ENCODE measurements at places on chromosomes 5 and 9.

DNA sequence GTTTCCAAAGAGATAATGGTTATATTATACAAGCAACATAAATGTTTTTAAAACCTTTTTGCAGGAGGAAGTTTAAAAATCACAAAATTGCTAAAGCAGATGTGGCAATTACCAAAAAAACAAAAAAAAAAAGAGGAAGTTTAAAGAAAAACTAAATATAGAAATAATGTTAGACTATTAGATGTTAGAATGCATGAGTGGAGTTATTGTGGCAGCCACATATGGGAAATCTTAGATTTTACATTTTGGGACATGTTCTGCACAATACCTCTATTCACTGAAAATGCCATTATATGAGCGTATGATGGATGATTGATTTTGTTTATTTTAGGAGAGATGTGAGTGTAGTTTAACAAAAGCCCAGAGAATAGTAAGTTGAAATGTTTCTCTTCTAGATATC is 31.2 kb upstream of the DTWD2 start:
- DNase-seq = no peak

DNA sequence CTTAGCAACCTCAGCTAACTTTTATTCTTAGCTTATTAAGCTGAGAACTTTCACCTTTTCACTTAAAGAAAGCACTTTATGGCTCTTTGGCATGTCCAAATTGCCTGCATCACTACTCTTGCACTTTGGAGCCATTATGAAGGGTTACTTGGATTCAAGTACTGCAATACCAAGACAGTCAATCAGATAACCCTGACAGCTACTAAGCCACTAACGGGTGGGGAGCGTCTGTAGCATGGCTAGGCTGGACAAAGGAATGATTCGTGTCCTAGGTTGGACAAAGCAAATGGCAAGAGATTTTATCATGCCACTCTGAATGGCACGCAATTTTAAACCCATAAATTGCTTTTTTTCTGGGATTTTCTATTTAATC is 39.6 kb downstream of the TRPM6 start:
- no peak for DNase-seq

GRCh38 chr5:79691007-79691406 is 1.4 kb downstream of the CMYA5 start:
- no peak for DNase-seq

DNA sequence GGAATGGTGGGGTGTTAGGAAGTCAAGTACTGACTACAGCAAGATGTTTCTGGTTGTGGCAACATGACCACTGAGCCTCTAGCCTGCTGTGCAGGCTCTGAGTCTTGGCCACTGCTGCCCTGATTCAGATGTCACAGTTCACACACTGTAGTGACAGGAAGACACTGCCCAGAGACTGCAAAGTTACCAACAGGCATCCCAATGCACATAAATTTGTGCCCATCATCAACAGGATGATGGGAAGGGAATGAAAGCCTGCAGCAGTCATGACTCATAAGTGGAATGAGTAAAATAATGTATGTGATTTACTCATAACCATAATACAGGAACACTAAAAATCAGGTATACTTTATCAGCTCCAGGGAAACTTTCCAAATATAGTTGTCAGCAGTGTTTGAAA is 251.6 kb upstream of the HAPLN1 start:
- DNase-seq = no peak

- no peak for DNase-seq
Measured at GRCh38 chr5:177116631-177117373, 16.8 kb upstream of the NSD1 start.

- no peak for DNase-seq
Measured at GRCh38 chr9:69470186-69470977, 145.4 kb downstream of the ENTREP1 start.

DNA sequence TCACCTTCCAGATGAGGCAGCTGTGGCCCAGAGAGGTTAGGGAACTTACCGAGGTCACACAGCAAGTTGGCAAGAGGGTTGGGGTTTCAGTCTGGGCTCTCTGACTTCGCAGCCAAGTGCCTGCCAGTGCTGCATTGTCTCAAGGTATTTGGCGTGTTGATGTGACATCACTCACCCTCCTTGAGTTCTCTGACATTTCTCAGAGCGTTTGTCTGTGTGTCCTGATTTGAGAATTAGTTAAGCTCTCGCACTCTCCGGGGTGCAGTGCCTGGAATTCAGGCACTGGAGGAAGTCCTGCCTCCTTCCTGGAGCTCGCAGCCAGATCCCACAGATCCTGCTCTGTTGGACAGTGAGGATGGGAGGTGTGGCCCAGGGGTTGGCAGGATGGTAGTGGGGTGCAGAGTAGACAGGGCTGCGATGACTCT is 25.7 kb downstream of the WWC1 start:
- DNase-seq = no peak

GRCh38 chr5:124683917-124684555 is 62.4 kb downstream of the ZNF608 start:
- DNase-seq = no peak

GRCh38 chr5:34684281-34684979 is 28.3 kb downstream of the RAI14 start:
- peak; percentile 52 for DNase-seq

- DNase-seq = no peak
Measured at GRCh38 chr5:54528633-54529209, 11.2 kb downstream of the SNX18 start.

GRCh38 chr5:180130876-180131740 is 59.5 kb upstream of the RNF130 start:
- no peak for DNase-seq

DNA sequence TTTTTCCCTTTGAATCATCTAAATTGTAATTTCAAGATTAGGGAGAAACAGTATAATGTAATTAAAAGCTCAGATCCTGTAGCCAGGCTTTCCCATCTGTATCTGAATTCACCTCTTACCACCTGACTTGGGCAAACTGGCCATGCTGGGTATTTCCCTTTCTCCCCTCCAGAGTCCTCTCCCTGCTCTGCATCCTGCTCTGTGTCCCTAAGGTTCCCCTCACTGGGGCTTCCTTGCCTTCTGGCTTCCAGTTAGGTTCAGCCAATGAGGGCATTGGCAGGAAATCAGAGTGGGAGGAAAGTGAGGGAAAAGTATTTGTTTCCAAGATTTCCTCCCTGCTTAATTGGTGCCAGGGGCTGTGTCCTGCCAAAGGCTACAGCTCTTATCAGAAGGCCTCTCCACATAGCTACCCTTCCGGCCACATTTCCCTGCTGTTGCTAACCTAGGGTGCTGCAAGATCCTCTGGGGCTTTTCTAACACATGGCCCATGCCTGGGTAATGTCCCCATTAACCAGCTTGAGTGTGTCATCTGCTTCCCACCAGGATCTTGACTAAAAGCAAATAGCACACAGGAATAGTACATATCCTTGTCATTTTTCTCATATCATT is 51.0 kb upstream of the MPDZ start:
- no peak for DNase-seq

DNA sequence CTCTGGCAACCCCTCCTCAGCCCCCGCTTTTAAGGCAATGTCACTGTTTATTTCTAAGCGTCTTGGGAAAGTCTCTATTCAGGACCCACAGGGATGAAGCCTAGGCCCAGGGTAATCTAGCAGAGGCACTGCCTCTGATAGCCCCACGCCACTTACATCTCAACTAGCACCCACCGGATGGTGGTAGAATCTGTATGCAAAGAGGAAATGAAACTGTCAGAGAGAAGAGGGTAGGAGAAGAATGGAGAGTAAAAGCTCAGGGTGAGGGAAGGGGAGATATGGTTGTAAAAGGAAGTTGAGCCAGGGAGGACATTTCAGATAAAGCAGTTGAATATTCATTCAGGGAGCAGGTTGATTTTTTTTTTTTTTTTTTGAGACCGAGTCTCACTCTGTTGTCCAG is 3.0 kb downstream of the FRRS1L start:
- DNase-seq = no peak

- no peak for DNase-seq
Measured at GRCh38 chr9:6816581-6816980, 58.8 kb downstream of the KDM4C start.

DNA sequence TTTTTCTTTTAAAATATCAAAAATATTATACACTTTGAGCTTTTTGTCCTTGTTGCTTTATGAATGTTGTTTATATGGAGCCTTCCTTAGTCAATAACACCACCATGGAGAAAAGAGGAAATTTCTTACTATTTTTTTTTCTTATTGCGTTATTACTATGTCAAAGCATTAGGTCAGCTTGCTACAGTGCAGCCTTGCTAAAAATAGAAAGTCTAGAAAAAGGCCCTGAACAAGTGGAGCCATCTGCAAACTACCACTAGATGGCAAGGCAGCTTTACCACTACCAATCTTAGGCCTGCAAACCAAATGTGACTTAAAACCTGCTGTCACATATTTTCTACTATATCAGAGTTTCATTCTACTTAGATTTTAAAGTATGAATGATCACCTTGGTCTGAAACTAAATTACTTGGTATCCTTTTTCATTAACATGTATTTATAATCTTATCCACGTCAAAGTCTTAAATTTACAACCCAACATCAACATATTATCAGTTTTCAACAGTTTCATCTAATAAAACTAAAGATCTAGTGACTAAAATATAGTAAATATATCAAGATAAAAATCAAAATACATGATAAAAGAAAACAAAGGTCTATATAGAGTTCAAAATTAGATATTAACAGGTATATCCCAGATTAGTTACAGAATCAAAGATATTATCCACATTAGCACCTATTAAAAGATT is 113.1 kb upstream of the ACOT12 start:
- peak; percentile 30 for DNase-seq

DNA sequence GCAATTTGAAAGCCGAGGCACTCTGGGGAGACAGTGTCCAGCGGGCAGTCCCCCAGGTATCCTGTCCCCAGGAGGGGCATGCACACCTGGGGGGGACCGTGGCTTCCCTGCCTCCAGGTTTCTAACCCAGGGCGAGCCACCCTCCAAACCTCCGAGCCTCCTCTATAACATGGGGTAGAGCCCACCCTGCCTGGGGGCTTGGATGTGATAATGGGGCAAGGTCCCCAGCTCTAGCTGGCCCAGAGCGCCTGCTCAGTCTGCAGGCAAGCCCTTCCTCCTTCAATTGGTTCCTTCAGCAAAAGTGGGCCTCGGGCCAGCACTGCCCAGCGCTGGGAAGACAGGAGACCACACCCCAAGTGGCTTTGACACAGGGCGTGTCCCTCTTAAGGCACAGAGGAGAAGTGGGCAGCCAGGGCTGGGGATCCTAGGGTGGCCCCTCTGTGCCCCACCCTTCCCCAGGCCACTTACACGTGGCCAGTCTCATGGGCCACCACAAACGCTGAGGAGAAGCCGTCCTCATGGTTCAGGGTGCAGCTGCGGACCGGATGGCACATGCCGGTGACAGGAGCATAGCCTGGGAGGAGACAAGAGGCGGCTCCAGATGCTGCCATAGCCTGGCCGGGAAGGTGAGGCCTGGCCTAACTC is 94.3 kb downstream of the ZNF354C start:
- no peak for DNase-seq

DNA sequence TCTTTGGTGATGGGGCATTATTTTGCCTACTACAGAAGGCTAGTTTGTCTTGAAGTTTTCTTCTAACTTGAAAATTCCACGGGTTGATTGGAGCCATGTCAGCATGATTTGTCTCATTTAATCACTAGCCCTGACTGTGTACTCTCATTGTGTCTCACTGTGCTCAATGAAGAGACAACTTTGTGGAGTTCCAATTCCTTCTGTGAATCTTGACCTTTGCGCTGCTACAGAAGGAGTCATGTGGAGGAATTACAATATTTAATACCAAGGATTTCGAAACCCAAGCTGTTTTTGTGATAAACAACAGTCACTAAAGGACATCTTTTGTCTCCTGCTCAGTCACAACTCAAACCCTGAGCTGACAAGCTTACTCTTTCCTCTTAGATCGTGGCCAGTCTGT is 98.6 kb upstream of the ACTBL2 start:
- no peak for DNase-seq

GRCh38 chr9:70510157-70510770 is 95.8 kb upstream of the KLF9 start:
- peak; percentile 39 for DNase-seq

GRCh38 chr9:16809912-16810610 is 60.4 kb downstream of the BNC2 start:
- peak; percentile 98 for DNase-seq

- DNase-seq = no peak
Measured at GRCh38 chr5:32331217-32331934, 18.6 kb upstream of the MTMR12 start.

DNA sequence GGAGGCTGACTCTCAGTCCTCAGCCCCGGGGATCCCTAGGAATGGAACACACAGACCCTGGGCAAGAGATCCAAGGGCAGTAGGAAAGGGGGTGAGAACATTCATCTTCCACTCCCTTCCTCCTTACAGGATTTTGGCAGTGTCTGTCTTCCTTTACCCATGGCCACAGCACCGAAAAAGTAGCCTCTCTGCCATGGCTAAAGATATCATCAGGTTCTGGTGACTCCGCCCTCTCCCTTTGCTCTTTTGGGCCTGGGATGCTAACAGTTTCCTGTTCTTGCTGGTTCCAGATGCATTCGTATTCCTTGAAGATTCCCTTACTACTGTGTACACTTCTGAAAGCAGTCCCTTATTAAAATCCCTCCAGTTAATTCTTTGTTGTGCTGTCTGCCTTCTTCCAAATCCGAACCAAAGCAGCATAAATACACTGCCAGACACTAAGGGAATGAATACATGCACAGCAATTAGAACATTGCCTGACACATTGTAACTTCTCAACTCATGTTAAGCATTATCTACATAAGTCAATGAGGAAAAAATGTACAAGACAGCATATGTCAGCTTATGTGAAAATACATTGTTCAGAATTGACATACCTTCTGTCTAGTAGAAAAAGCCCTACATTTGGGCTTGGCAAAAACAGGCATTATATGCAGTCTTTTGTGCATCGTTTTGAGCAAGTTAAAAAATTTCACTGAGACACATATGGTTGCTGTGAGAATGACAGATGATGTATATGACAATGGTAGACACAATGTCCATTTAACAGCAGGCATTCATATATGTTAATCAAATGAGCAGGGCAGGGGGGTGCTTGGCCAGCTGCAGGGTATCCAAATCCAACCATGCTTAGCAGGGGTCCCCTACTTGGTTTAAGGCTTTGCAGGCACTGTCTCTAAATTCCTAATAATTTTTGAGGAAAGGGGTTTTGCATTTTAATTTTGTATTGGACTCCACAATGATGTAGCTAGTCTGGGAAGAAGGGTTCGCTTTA is 58.8 kb upstream of the RAI14 start:
- no peak for DNase-seq

DNA sequence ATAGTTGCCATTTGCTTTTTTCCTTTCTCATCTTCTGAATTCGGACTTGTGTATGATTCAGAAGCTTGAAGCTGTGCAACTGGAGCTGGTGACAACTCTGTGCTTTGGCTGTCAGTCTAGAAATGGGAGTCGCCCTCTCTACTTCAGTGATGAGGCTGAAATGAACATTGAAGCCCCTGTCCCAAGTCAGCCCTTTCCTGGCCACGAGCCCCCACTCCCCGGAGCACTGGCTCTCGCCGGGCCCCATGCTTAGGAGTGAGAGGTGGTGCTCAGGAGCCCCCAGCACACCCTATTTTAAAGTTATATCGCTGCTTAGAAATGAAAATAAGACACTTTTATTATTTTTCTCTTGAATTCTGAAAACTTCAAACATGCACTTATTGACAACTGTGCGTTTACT is 66.0 kb downstream of the PSMB7 start:
- DNase-seq = no peak

- no peak for DNase-seq
Measured at GRCh38 chr5:32794086-32794485, 83.0 kb downstream of the NPR3 start.

All from NT2/D1 (cell line).